ENCODE measurements at places on chromosomes 1 and 21. TPM values are rescaled to one million over a fixed set of nuclear protein-coding genes. Genes with fewer than 3 reads are reported as not detected.

DNA sequence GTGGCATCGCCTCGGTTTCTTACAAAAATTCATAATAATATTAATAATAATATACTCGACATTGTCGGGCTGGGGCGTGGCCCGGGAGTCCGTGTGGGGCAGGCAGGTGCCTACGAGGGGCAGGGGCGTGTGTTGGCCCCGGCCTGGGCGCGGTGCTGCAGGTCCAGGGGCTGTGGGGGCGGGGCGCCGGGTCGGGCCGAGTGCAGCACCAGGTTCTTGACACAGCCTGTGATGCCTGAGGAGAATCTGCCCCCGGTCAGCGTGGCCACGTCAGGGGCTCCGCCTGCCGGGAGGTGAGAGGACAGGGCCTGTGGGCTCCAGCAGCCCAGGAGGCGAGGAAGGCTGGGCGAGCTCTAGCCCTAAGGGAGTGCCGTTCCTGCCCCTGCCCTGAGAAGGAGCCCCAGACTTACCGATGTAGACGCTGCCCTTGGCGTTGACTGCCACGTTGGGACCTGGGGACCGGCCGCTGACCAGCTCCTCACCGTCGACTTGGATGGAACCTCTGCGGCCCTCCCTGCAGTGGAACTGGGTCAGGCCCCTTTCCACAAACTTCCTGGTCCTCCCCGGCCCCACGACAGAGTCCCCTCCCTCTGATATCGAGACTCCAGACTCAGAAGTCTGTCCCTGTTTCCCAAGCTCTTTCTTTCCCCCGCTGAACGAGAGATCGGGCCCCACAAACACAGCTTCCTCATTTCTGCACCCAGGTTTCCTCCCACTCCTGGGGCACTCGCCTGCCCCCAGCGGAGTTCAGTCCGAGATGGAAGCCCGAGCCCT lies 11.3 kb downstream of the LDLRAD2 start:
- H3K36me3 ChIP-seq = no peaks in the 10 kb centered on the region
- no peak overlapping the region for H3K4me3 ChIP-seq
- H3K27ac ChIP-seq = no peak overlapping the region
- H3K27me3 ChIP-seq = no peaks in the 10 kb centered on the region

GRCh38 chr1:172176206-172176605 lies 244.3 kb upstream of the C1orf105 start:
- no peaks in the 10 kb centered on the region for H3K27me3 ChIP-seq
- peaks cover 7% of the 10 kb centered on the region for H3K36me3 ChIP-seq
- peak overlapping the region; percentile 16 for H3K27ac ChIP-seq
- DNase-seq = no peak

DNA sequence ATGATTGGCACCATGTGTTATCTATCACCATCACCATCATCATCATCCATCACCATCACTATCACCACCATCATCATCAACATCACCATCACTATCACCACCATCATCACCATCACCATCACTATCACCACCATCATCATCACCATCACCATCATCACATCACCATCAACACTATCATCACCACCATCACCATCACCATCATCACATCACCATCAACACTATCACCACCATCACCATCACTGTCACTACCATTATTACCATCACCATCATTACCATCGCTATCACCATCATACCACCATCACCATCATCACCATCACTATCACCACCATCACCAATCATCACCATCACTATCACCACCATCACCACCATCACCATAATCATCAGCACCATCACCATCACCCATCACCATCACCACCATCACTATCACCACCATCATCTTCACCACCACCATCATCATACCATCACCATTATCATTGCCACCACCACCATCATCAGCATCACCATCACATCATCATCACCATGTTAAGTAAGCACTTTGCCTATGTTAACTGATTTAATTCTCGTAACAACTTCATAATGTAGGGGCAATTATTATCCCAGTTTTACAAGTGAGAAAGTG lies 112.8 kb downstream of the LIPI start:
- no peaks in the 10 kb centered on the region for H3K4me1 ChIP-seq
- DNase-seq = no peak
- H3K27ac ChIP-seq = no peak overlapping the region
- peaks cover 7% of the 10 kb centered on the region for H3K36me3 ChIP-seq
- no peaks in the 10 kb centered on the region for H3K27me3 ChIP-seq

DNA sequence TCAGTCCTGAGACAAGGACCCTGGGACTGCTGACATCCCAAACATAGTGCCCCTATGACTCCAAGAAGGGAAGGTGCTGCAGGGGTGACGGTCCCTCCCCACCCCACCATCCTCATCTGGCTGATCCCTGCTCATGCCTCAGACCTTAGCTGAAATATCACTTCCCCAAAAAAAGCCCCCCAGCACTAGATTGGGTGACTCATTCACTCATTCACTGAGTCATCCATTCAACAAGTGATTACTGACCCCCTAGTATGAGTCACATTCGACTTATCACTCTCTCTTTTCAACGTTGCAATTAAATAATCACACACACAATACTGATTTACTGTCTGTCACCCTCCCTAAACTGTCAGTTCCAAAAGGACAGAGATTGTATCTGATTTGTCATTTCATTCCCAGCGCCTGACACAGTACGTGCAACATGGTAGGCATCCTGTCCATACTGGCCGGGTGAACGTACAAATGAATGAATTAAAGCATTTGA lies 48.6 kb downstream of the HIVEP3 start:
- H3K36me3 ChIP-seq = no peaks in the 10 kb centered on the region
- H3K4me3 ChIP-seq = no peak overlapping the region
- DNase-seq = no peak
- no peaks in the 10 kb centered on the region for H3K27me3 ChIP-seq

LYPD8 gene
- not detected for total RNA-seq
